AG08395 (cell line): ENCODE measurements at places on chromosomes 1 and 21.

DNA sequence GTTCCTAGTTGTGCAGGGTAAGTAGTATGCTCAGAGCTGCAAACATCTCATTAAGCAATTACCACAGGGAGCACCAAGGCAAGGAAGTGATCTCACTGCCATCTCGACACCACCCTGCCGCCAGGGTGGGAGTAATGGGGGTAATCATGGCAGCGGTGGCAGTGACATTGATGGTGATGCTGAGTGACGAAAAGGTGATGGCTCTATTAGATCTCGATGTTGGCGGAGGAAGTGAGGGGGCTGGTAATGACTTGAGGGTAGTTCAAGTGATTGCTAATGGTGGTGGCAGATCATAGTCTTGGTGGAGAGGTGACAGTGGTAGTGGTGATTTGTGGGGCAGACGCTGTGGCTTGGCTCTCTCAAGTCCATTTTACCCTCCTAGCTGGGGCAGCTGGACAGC, 25.4 kb upstream of the TENT5B start:
- no peak for DNase-seq

- DNase-seq = peak; percentile 54
These were observed 139.9 kb downstream of the CLIC6 start for GRCh38 chr21:34808569-34809204.

DNA sequence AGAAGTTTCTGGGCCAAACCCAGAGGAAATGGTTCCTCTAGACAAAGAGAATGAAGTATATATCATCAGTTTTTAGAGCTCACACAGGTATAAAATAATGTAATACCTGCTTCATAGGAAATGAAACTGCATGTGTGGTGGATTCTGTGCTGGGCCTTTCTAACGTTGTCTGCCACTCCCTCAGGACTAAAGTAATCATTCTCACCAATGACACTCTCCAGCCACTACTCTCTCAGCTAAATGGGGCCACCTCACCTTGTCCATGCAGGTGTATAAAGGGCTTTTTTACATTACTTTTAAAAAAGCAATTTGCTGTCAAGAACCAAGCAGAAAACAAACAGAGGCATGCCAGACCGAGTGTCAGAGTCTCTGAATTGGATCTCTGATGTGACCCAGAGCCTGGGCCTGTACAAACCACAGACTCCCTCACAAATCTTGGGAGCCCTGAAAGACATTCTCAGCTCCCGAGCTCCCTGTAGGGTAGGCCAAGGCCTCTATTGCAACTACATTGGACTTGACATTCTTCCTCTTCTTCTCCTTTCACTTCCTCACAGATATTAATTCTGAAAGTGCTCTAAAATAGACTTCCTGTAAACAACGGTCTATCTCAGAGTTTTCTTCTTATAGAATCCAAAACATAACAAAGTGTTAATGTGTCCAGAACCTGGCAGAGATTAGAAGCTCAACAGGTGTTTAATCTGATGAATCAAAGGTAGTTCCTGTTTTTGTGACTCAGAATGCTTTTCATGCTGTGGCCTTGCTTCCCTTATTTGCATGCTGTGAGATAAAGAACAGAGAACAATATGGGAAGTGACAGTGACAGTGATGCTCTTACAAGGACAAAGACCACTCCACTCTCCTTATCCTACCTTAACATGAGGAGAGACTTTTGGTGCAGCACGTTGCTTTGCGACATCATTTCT, 8.6 kb downstream of the AIM2 start:
- DNase-seq = no peak

DNA sequence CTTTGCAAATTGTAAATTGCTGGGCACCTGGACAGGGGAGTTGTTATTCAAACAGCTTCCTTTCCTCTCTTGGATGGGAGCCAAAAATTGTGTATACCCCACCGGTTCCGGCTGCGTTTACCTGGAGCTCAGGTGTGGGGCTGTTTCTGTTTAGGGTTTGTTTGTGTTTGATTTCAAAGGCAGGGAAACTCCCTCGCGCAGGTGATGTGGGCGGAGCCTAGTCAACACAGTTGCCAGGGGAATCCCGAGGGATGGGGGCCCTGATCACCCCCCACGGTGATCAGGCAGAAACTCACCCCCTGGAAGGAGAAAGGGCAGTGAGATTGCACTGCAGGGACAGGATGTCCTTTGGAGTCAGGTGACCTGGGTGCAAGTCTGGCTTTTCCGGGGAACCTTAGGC, 28.3 kb downstream of the CDCP2 start:
- no peak for DNase-seq

DNA sequence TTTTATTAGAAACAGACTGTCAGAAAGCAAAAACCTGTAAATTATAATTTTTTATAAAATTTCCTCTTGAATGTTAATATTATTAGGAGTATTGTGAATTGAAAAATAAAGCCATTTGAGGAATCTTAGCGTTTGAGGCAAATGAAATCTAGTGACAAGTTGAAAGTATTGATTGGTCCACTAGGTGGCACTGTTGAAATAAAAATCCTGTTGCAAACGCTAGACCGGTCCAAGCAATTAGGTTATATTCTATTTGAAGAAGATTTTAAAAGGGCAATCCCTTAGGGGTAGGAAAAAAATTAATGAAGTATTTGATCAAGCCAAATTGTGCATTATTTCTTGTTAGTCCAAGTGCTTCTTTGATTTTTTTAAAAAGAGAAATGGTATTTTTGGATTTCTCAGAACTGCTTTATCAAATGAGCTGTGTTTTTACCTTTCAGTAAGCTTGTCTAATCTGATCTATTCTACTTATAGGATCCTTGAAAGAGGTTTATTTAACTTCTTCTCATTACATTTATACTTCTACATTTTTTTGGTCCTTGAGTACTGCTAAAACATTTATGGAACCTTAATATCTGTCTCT, 57.7 kb downstream of the ATG4C start:
- DNase-seq = peak; percentile 60

DNA sequence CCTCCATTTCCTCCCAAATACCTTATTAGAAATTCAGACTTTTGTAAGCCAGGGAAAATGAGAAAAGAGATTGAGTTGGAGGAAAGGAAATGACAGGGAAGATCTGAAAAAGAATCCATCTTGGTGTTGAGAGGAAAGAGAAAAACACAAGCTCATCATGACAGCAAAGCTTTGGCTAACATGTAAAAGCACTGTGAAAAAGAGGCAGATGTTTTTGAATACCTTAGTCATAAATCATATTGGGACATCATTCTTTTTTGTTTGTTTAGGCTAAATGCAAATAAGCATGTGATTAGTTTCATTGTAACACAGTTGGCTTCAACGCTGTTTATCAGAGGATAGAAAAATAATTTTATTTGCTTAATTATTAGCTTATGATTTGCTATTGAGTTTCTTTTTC, 64.6 kb downstream of the LHX8 start:
- no peak for DNase-seq

- DNase-seq = no peak
These were observed 31.5 kb downstream of the C1orf198 start for GRCh38 chr1:230836793-230837192.

GRCh38 chr21:46060596-46061061, 37.3 kb upstream of the COL6A2 start:
- DNase-seq = peak; percentile 93

- no peak for DNase-seq
These were observed 327.0 kb upstream of the DUSP10 start for GRCh38 chr1:222068937-222069336.

DNA sequence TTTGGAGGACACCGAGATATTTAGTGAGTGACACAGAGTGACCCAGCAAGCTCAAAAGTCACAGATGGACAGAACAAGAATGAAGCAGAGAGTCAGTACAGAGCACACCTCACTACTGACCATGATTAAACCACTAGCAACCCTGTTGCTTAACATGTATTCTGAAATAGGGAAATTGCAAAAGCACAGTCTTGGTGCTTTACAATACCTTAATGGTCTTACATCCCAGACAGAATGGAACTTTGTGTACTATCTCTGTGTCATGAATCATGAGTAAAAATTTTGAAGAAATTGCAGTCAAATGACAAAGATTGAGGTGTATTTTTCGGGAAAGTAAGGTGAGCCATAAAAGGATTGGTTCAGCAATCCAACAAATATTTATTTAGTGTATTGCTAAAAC, 2.7 kb upstream of the SAMSN1 start:
- DNase-seq = no peak

GRCh38 chr21:45747233-45747766, 103.8 kb downstream of the PCBP3 start:
- DNase-seq = no peak
